ENCODE measurements at places on chromosomes 6 and 20.

DNA sequence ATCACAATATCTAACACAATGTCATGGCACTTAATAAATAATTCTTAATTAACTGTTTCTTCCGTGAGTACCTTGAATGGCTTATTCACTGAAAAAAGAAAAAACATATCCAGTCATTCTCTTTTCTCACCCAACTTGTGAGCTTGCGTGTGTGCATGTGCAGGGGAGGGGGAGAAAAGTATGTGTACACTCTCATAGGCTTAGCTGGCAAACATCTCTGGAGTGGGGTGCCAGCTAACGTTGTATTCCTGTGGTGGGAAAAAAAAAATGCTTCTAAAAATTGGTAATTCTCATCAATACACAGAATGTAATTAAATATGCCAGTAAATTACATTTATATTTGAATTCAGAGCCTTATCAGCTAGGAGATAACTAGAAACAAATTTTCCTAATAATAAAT, 291.9 kb upstream of the NOX3 start:
- DNase-seq: no peak

- no peak for DNase-seq
Observed at GRCh38 chr6:168349718-168350210, 30.2 kb upstream of the DACT2 start.

- no peak for DNase-seq
Observed at GRCh38 chr6:158630938-158631616, 13.5 kb downstream of the DYNLT1 start.

GRCh38 chr6:163554663-163555062, 140.1 kb downstream of the QKI start:
- no peak for DNase-seq

GRCh38 chr6:38099221-38099620, 279.7 kb downstream of the ZFAND3 start:
- DNase-seq: no peak

- DNase-seq: no peak
Observed at GRCh38 chr20:53186635-53187034, 214.5 kb downstream of the TSHZ2 start.

DNA sequence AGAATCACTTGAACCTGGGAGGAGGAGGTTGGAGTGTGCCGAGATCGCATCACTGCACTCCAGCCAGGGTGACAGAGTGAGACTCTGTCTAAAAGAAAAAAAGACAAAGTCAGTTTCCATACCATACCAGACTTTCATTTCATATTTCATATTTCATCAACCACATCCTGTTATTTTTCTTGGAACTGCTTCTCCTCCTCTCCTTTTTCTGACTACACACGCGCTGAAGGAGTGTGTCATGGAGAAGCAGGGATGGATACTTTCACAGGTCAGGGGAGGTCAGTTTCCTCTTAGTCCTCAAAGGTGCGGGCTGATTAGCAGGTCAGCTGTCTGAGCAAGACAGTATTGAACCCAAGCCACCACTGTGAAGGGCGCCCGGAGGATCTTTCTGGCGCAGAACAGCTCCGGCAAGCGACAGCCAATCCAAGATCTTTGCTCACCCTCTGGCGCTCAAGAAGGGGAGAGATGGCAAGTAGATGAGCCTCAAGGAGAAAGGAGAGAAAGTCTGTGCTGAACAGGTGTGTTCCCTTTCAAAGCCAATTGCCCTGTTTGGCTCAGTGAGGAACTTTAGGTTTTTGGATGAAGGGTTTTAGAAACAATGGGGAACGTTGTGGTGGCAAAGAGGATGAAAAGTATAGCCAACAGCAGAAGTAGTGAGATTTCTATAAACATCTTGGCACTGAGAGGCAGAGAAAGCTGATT, 18.9 kb upstream of the SYNJ2 start:
- DNase-seq: no peak

GRCh38 chr6:90460051-90460450, 126.8 kb downstream of the MAP3K7 start:
- DNase-seq: no peak

- peak; percentile 6 for DNase-seq
Observed at GRCh38 chr20:2130062-2130591, 28.5 kb downstream of the STK35 start.

- no peak for DNase-seq
Observed at GRCh38 chr6:162116902-162117525, 610.6 kb downstream of the PRKN start.

GRCh38 chr6:43428112-43428570, 800 bp downstream of the ABCC10 start:
- no peak for DNase-seq

- DNase-seq: no peak
Observed at GRCh38 chr20:47362361-47363219, 6.1 kb upstream of the ZMYND8 start.

DNA sequence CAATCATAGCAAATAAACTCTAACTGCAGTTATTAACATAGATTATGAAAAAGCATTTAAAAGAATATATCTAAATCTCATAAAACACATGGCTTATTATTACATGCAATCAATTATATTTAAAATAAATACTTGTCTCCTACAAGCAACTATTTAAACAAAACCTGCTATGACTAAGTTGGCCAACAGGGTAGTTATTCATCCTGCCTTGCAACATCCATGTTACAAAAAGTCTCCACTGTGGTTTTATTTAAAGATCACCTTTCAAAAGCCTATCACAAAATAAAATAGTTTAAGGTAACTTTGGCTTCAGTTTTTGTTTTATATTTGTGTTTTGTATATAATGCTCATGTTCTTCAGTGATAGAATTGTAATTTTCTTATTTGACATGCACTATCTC, 1127.0 kb upstream of the MAP3K7 start:
- DNase-seq: no peak

GRCh38 chr6:136618086-136618485, 67.9 kb upstream of the MAP7 start:
- DNase-seq: no peak

Data from C1 segment of cervical spinal cord (tissue), 14 donors.